ENCODE measurements at places on chromosomes 3 and 15.

- DNase-seq = no peak
Observed at GRCh38 chr3:55812394-55813013, 325.4 kb upstream of the WNT5A start.

DNA sequence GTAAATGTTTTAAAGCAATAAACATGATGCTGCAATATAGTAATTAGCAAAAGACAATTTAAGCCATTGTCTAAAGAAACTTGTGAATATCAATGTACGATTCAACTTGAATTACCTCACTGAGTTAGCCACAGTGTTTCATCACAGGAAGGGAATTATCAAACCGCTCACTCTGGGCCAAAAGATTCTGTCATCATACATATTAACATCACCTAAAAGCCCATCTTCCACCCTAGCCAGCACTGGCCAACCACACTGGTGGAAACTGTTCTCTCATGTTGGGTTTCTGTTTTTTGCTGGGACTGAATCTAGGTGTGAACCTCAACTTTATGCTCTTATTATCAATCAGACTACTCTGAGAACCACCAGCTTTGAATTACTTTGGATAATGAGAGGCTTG, 497.7 kb upstream of the THBS1 start:
- DNase-seq = peak; percentile 47

DNA sequence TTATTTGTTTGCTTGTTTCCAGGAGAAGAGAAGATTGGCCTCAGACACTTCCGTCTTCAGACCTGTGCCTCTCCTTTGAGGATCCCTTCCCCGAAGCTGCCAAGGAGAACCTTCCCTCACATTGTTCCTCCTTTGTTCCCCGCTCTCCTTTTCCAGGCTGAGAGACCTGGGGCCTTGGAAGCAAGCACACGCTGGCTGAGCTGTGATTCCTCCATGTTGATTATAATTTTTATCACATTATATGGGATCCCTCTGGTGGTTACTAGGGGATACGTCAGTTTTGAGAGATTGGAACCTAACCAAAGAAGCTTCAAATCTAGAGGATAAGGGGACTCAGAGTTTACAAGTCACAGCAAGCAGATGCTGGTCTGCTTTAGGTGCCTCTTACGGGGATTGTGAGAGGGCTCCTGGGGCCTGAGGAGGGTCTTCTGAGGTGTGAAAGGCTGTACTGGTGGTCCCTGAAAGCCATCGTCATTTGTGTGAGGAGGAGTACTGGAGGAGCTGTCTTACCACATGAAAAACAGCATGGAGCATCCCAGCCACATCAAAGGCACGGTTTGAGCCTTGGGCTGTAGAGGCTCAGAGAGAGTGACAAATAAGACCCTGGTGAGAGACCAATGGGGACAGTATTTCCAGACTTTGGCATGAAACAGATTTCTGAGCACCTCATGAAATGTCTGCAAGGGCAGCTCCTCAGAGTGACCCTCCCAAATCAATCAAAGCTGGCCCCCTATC, 760.1 kb upstream of the CFAP20DC start:
- DNase-seq = peak; percentile 8

- no peak for DNase-seq
Observed at GRCh38 chr15:25251700-25252390, 187.0 kb downstream of the UBE3A start.

- peak; percentile 95 for DNase-seq
Observed at GRCh38 chr3:133574260-133574881, 885 bp downstream of the CDV3 start.

Data from inflammatory macrophage treated with lipopolysaccharide for 4 hours (primary cell).